Bronchus fibroblast of lung (primary cell): ENCODE measurements at places on chromosomes 2 and 18. TPM values are rescaled to one million over a fixed set of nuclear protein-coding genes. Genes with fewer than 3 reads are reported as not detected.

Gene TANC1
- 13.1 and 13.8 TPM in 2 replicates for total RNA-seq

Gene NOL4
- not detected in 2 replicates for total RNA-seq

Gene SIX2
- total RNA-seq, result under 0.01 and 0.17 TPM in 2 replicates

Gene FRZB
- total RNA-seq, result 0.89 and 1.2 TPM in 2 replicates

Gene MPP4
- 2.7 and 4.7 TPM in 2 replicates for total RNA-seq
